ENCODE measurements at places on chromosomes 11 and 22.

DNA sequence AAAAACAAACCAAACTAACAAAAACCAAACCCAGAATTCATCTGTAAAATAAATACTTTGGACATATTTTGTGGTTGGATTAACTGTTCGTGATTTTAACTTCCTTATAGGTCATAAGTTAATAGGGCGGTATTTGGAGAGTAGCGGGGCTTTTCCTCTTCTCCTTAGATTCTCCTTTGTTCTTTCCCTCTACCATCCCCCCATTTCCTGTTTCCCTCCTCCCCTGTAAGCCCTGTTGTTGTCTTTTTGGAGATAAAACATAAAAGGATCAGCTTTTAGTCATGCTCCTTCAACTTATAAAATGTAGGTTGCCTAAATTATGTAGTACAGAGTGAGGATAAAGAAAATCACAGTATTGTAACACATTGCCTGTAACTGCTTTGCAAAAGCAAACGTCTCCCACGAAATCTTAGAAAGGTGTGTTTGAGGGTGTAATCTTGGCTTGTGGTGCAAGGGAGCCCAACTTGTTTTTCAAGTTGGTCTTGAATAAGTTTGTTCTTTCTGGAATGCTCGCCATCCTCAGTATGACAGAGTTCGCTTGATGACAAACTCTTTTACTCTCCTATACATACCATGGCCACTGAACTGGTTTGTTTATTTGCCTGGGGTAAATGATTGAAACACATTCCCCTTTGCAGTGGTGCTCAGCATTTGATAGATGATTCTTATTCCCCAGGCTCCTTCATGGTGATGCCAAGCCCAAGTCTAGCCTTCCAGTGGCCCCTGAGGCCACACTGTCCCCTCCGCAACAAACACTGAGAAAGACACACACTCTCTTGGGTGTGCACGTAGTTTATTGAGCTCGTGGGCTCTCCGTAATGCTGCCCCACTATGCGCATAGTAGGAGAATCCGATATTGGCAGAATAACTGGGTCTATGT lies 49.4 kb downstream of the TEAD1 start:
- peak; percentile 84 for DNase-seq

GRCh38 chr11:128029219-128029722 lies 558.1 kb downstream of the ETS1 start:
- no peak for DNase-seq

DNA sequence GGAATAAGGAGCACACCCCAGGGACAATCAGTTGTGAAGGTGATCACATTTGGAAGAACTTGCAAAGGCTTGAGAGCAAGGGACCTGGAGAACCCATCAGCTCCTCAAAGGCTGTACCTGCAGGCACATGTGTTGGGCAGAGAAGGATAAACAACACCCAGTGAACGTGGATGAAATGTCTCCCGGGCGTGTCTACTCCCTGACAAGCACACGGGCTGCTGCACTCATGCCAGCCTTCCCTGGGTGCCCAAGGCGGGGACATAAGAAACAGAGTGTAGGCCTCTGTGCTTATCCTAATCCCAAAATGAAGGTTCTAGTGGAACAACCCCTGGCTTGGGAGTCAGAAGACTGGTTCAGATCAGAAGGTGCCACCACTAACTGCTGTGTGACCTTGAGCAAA lies 46.7 kb downstream of the DSCAML1 start:
- no peak for DNase-seq

DNA sequence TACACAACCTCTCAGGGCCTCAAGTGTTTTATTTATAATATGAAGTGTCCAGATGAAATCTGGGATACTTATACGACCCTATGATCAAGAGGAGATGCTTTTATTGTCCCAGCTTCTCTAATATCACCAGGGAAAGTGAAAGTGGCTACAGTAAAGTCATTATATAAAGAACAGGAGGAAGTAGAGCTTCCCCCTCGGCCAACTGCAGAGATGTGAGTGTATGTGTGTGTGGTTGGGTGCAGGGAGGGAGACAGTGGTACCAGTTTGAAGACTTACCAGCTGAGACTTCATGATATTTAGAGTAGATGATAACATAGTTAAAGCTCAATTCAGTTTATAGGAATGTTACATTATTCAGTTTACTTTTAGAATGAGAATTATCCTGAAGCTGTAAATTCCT lies 373.6 kb upstream of the DDI1 start:
- DNase-seq, result no peak

- DNase-seq, result no peak
Measured at GRCh38 chr11:26127336-26127735, 204.6 kb upstream of the ANO3 start.

- DNase-seq, result no peak
Measured at GRCh38 chr11:326842-327580, 6.4 kb upstream of the IFITM3 start.
